ENCODE measurements at places on chromosomes 7 and 10.

DNA sequence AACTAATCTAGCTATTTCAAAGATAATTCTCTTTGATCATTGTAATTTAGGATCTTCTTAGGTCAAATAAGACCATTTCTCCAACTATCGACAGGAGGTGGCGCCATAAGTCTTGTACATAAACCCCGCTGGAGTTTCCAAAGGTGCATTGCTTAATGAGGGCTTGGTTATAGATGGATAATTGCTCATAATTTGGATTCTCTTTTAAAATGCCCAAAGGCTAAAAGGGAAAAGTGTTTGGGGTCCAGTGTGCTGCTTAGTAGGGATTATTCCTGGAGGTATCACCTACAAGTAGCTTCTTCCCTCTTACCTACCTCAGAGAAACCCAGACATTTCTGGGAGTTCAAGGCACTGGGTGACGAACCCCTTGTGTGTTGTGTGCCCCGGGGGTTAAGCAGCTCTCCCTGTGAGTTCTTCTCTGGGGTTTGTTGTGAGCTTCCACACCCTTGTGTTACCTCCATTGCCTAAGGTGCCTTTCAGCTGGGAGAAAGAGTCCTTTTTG, 75.2 kb downstream of the PAXIP1 start:
- H3K27me3 ChIP-seq: no peaks in the 10 kb centered on the region
- H3K36me3 ChIP-seq: no peaks in the 10 kb centered on the region
- peak overlapping the region; percentile 99 for H3K27ac ChIP-seq
- peaks cover 25% of the 10 kb centered on the region for H3K4me1 ChIP-seq
- peak; percentile 38 for DNase-seq
- H3K4me3 ChIP-seq: peak overlapping the region; percentile 97

GRCh38 chr7:4996696-4997222, 37.8 kb upstream of the MMD2 start:
- peaks cover 4% of the 10 kb centered on the region for H3K36me3 ChIP-seq
- H3K4me3 ChIP-seq: no peak overlapping the region
- no peak for DNase-seq
- H3K4me1 ChIP-seq: peaks cover 5% of the 10 kb centered on the region
- H3K27ac ChIP-seq: no peak overlapping the region

- no peak for DNase-seq
- no peak overlapping the region for H3K4me3 ChIP-seq
- H3K4me1 ChIP-seq: peaks cover 32% of the 10 kb centered on the region
- no peaks in the 10 kb centered on the region for H3K27me3 ChIP-seq
- H3K27ac ChIP-seq: peak overlapping the region; percentile 70
Measured at GRCh38 chr7:106101726-106102125, 10.4 kb downstream of the SYPL1 start.

DNA sequence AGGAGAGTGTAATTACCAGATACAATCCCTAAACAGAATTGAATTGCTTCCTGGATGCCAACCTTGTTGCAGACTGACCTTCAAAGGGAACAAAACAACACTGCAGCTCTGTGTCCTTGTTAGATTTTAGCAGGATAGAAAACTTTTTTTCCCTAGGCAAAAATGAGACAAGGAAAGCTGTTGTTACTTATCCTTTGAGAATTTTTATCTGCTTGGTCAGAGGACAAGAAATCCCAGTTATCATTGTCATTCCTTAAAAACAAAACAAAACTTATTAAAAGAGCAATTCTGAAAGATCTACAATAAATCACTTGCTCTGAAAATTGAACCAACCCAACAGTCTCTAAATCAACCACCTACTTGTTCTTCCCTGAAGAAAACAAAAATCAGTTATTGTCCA, 652.6 kb downstream of the REEP3 start:
- H3K27ac ChIP-seq: no peak overlapping the region
- no peaks in the 10 kb centered on the region for H3K27me3 ChIP-seq
- no peak for DNase-seq
- H3K4me1 ChIP-seq: no peaks in the 10 kb centered on the region
- no peak overlapping the region for H3K4me3 ChIP-seq

GRCh38 chr10:108788891-108789290, 1134.4 kb downstream of the XPNPEP1 start:
- no peaks in the 10 kb centered on the region for H3K36me3 ChIP-seq
- no peak for DNase-seq
- no peaks in the 10 kb centered on the region for H3K4me1 ChIP-seq
- no peak overlapping the region for H3K27ac ChIP-seq
- H3K4me3 ChIP-seq: no peak overlapping the region
- no peaks in the 10 kb centered on the region for H3K27me3 ChIP-seq

DNA sequence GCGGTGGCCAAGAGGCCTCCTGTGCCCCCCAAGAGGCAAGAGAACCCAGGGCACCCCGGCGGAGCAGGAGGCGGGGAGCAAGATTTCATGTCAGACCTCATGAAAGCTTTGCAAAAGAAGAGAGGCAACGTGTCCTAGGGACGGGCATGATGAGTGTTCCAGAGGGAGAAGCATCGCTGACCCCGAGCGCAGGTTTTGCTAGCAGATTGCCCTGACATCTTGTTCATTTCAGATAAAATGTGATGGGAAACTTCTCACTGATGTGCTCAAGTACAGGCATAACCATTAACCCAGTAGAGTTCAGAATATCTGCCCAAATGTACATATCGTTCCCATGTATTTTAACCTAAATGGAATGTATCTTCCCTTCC, 129.2 kb downstream of the APBB1IP start:
- no peaks in the 10 kb centered on the region for H3K27me3 ChIP-seq
- no peak overlapping the region for H3K4me3 ChIP-seq
- peaks cover 11% of the 10 kb centered on the region for H3K36me3 ChIP-seq
- H3K27ac ChIP-seq: no peak overlapping the region

GRCh38 chr7:46626261-46626660, 705.2 kb upstream of the IGFBP3 start:
- DNase-seq: no peak
- H3K4me3 ChIP-seq: no peak overlapping the region
- no peak overlapping the region for H3K27ac ChIP-seq
- H3K4me1 ChIP-seq: no peaks in the 10 kb centered on the region
- H3K36me3 ChIP-seq: no peaks in the 10 kb centered on the region

- H3K27me3 ChIP-seq: no peaks in the 10 kb centered on the region
- no peak overlapping the region for H3K27ac ChIP-seq
- no peaks in the 10 kb centered on the region for H3K36me3 ChIP-seq
- no peaks in the 10 kb centered on the region for H3K4me1 ChIP-seq
- DNase-seq: no peak
- no peak overlapping the region for H3K4me3 ChIP-seq
Measured at GRCh38 chr10:121098211-121098610, 247.0 kb downstream of the WDR11 start.

GRCh38 chr10:86355571-86356038, 11.0 kb downstream of the GRID1 start:
- peaks cover 5% of the 10 kb centered on the region for H3K4me1 ChIP-seq
- no peak overlapping the region for H3K4me3 ChIP-seq
- peaks cover 50% of the 10 kb centered on the region for H3K27me3 ChIP-seq
- H3K36me3 ChIP-seq: no peaks in the 10 kb centered on the region

Measured in T-helper 17 cell (primary cell).